CD8-positive, alpha-beta memory T cell (primary cell): ENCODE measurements at places on chromosomes 1 and 21.

GRCh38 chr1:40267767-40268187 lies 9.7 kb downstream of the ZMPSTE24 start:
- H3K27ac ChIP-seq: no peak overlapping the region
- H3K27me3 ChIP-seq: no peaks in the 10 kb centered on the region
- H3K4me3 ChIP-seq: no peak overlapping the region
- peaks cover 5% of the 10 kb centered on the region for H3K4me1 ChIP-seq

DNA sequence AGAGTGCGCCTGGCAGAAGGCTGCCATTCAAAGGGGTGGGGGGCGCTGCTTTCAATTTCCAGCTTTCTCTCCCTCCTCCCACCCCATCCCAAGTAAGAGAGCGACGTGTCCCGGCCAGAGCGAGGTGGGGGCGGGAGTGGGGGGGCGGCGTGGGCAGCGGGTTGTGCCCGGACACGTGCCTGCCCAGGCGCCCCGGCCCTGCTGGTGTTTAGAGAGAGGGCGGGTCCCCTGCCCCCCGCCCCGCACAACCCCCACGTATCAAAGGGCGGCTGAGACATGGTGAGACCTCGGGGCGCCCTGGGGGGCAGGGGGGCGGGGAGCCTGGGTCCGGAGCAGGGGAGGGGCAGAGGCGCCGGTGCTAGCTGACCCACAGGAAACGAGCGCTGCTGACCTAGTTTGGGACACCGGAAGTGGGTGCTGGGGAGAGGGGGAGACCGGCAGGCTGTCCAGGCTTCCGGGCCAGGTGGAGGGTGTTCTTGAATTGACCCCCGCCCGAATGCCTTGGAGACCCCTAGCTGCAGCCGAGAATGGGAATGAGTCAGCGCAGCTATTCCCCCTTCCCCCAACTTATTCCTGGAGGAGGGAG lies 1.3 kb downstream of the ZBTB7B start:
- DNase-seq: no peak
- H3K36me3 ChIP-seq: no peaks in the 10 kb centered on the region
- peak overlapping the region; percentile 94 for H3K4me3 ChIP-seq
- H3K27me3 ChIP-seq: no peaks in the 10 kb centered on the region

- no peaks in the 10 kb centered on the region for H3K36me3 ChIP-seq
- H3K4me1 ChIP-seq: no peaks in the 10 kb centered on the region
- no peak for DNase-seq
- no peak overlapping the region for H3K27ac ChIP-seq
These were observed 15.2 kb downstream of the PM20D1 start for GRCh38 chr1:205834751-205835150.

DNA sequence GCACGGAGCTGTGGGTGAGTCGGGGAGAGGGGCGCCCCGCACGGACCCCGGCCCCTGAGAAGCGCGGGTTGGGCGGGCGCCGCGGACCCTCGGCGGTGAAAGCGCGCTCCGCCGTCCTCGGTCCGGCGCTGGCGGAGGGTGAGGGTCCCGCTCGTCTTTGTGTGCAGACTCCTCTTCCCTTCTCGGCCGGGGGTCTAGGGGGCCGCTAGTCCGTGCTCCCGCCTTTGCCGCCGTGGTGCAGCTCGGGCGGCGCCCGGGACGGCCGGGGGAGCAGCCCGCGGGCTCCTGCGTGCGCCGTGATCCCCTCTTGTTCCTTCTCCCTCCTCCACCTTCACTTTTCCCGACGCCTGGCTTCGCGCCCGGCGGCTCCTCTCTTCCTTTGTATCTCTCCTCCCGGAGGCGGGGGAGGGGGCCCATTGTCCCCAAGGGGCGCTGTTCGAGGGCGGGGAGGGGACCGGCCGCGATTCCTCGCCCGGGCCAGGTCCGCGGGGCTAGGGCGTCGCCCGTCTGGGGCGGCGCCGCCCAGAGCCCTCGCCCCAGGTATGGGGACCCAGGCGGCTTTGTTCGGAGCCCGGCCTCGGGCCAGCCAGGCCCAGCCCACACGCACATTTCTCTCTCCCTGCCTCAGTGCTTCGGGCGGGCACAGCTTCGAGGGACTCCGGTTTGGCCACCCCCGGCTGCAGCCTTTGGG lies 519 bp downstream of the FNBP1L start:
- H3K27me3 ChIP-seq: peaks cover 42% of the 10 kb centered on the region
- no peak for DNase-seq
- peaks cover 11% of the 10 kb centered on the region for H3K4me1 ChIP-seq
- H3K27ac ChIP-seq: peak overlapping the region; percentile 35
- H3K4me3 ChIP-seq: peak overlapping the region; percentile 78

DNA sequence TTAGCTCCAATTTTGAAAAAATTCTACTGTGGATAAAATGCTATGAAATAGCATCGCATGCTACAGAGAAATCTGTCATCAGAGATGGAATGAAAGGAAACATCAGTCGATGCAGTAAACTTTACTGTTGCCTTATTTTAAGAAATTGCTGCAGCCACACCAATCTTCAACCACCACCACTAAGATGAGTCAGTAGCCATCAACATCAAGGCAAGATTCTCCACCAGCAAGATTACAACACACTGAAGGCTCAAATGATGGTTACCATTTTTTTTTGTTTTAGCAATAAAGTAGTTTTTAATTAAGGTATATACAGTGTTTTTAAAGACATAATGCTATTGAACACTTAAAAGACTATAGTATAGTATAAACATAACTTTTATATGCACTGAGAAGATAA lies 95.6 kb upstream of the JUN start:
- H3K36me3 ChIP-seq: no peaks in the 10 kb centered on the region
- no peak overlapping the region for H3K4me3 ChIP-seq
- H3K4me1 ChIP-seq: peaks cover 3% of the 10 kb centered on the region
- H3K27me3 ChIP-seq: no peaks in the 10 kb centered on the region
- DNase-seq: no peak

- H3K4me3 ChIP-seq: no peak overlapping the region
- no peaks in the 10 kb centered on the region for H3K36me3 ChIP-seq
- no peak overlapping the region for H3K27ac ChIP-seq
- no peaks in the 10 kb centered on the region for H3K27me3 ChIP-seq
These were observed 87.5 kb upstream of the RUNX3 start for GRCh38 chr1:25017436-25018109.

GRCh38 chr1:58064166-58064565 lies 482.4 kb downstream of the OMA1 start:
- no peaks in the 10 kb centered on the region for H3K27me3 ChIP-seq
- H3K27ac ChIP-seq: no peak overlapping the region
- DNase-seq: no peak

DNA sequence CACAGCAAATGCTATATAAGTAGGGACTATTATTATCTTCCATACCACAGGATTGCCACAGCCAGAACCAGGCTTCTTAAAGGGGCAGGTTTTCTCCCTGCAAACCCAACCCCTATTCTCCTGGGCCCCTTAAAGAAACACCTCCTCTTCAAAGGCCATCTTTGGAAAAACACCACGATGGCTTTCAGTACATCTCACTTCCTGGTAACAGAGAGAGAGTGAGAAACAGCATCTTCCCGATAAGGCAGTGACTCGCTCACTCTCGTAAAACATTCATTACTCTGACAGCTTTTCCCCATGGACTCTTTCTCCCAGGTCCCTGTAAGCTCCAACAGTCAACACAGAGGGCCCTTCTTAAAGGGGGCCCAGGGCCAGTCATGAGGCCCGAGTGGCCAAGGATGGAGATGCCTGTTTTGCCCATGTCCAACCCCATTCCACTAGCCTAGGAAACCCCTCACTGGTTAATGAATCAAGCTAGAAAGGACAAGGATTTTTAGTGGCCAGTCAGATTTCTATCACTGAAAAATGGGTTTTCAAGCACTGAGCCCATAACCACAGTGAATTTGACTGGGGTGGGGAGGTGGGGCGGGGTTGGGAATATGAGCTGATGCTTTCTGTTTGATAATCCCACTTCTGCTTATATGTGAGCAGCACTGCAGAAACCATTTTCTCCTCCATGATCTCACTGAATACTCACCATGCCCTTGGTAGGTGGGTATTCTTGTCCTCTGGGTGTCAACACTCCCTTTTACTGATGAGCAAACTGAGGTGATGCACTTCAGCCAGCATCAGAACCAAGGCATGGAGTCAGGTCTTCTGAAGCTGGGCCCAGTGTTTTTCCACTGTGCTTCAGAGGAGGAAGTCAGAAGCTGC lies 3.6 kb upstream of the NAV1 start:
- H3K27me3 ChIP-seq: peaks cover 26% of the 10 kb centered on the region
- H3K36me3 ChIP-seq: no peaks in the 10 kb centered on the region
- H3K27ac ChIP-seq: no peak overlapping the region

DNA sequence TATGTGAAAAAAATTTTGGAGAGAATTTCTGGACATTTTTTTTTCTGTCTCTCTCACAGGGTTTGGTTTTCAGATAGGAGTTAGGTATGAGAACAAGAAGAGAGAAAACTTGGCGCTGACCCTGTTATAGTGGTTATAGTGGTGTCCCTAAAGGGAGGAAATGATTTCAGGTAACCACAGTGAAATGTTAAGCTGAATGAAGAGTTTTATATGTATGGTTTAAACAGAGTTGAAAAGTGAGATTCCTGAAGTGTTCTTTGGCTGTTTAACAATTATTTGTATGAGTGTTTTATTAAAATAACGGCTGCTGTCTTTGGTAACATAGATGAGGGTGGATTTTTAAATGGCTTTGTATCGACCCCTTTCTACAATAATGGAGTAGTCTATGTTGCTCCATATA lies 6.3 kb downstream of the RBM15 start:
- no peak for DNase-seq
- no peak overlapping the region for H3K4me3 ChIP-seq
- no peak overlapping the region for H3K27ac ChIP-seq
- H3K36me3 ChIP-seq: peaks cover 4% of the 10 kb centered on the region

GRCh38 chr21:42233067-42233961 lies 14.4 kb downstream of the ABCG1 start:
- DNase-seq: peak; percentile 77
- H3K27me3 ChIP-seq: no peaks in the 10 kb centered on the region
- H3K36me3 ChIP-seq: no peaks in the 10 kb centered on the region
- peak overlapping the region; percentile 72 for H3K4me3 ChIP-seq

DNA sequence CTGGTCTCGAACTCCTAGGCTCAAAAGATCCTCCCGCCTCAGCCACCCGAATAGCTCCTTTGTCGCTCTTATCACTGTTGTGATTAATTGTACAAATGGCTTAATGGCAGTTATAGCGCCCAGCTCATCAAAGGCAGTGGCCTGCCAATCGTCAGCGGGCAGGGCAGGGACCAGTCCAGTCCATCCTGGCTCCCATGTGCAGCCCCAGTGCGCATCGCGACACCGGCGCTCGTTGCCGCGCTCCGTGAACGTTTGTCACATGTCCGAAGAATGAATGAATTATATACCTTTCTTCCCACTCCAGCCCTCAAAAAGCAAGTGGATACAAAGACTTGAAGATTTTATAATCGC lies 18.4 kb downstream of the MTX1 start:
- no peaks in the 10 kb centered on the region for H3K27me3 ChIP-seq
- H3K36me3 ChIP-seq: no peaks in the 10 kb centered on the region
- DNase-seq: peak; percentile 53

GRCh38 chr1:99270646-99271045 lies 6.4 kb downstream of the PLPPR4 start:
- no peak for DNase-seq
- no peak overlapping the region for H3K27ac ChIP-seq
- no peaks in the 10 kb centered on the region for H3K36me3 ChIP-seq
- H3K4me1 ChIP-seq: no peaks in the 10 kb centered on the region

- H3K27me3 ChIP-seq: no peaks in the 10 kb centered on the region
- no peaks in the 10 kb centered on the region for H3K36me3 ChIP-seq
- no peak overlapping the region for H3K4me3 ChIP-seq
- no peak for DNase-seq
These were observed 137.6 kb downstream of the ZZZ3 start for GRCh38 chr1:77544845-77545244.

DNA sequence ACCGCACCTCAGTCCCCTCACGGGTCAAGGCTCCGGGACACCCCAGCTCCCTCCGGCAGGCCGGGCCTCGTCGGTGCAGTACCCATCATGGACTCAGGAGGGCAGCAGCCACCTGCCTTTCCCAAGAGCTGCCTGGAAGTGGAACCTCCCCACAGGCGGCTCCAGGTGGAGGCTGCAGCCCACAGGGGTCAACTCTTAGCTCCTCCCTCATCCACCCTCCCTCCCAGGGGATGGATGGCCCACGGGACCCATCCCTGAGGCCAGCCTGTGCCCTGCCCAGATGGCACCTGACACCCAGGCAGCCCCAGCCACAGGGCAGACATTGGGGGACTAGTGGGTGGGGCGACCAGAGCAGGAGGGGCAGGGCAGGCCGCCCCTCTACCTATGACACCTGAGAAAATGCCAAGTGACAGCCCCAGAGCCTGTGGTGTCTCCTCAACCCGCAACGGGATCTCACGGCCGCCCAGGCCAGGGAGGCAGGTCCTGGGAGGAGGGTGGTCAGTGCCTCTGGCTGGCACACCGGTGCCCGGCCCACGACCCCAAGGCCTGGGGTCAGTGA lies 1.2 kb upstream of the ARHGEF16 start:
- no peak overlapping the region for H3K4me3 ChIP-seq
- H3K4me1 ChIP-seq: peaks cover 11% of the 10 kb centered on the region
- DNase-seq: peak; percentile 45
- no peaks in the 10 kb centered on the region for H3K36me3 ChIP-seq
- peaks cover 20% of the 10 kb centered on the region for H3K27me3 ChIP-seq

DNA sequence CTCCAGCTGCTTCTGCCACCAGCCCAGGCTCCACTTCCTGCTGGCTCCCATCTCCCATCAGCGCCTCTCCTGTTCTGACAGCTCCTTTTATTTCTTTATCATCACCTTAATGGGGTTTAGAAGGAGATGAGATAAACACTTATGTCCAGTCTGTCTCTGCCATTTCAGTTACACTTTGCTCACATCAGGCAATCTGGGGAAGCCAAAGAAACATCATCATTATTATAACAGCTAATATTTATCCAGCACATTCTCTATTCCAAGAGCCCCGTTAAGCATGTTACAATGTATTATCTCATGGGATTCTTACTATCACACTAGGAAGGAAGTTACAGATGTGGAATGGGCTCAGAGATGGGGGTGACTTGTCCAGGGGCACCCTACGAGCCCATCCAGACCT lies 31.2 kb downstream of the DMRTB1 start:
- DNase-seq: no peak
- no peaks in the 10 kb centered on the region for H3K27me3 ChIP-seq
- H3K4me3 ChIP-seq: no peak overlapping the region
- no peak overlapping the region for H3K27ac ChIP-seq
- no peaks in the 10 kb centered on the region for H3K36me3 ChIP-seq

DNA sequence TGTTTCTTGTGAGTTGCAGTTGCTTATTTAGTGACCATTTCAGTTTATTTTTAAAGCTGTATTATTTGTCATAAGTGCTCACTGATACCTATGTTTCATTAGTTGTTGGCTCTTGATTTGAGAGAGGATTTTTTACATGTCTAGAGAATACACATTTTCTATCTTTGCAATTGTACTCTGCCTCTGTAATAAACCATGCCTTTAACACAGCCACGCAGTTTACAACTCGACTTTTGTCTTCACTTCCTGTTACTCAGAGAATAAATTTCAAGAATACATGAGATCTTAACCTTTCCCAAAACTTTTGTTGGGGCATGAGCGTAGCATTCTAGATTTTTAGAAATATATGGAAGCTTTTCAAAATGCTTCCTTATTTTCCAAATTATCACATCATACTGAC lies 14.9 kb upstream of the ZNF678 start:
- DNase-seq: no peak
- no peak overlapping the region for H3K4me3 ChIP-seq
- H3K27ac ChIP-seq: no peak overlapping the region
- H3K36me3 ChIP-seq: no peaks in the 10 kb centered on the region

- peak overlapping the region; percentile 60 for H3K4me3 ChIP-seq
- H3K36me3 ChIP-seq: no peaks in the 10 kb centered on the region
- DNase-seq: no peak
- no peak overlapping the region for H3K27ac ChIP-seq
- peaks cover 4% of the 10 kb centered on the region for H3K4me1 ChIP-seq
These were observed 156.1 kb downstream of the KIF26B start for GRCh38 chr1:245310571-245311531.
